Muscle of leg (tissue), 16 donors: ENCODE measurements at places on chromosomes 1 and 21. TPM values are rescaled to one million over a fixed set of nuclear protein-coding genes. Genes with fewer than 3 reads are reported as not detected.
A peak's percentile ranks its signal among the peaks of the same experiment; 100 is the strongest.

The PLEKHN1 gene
- total RNA-seq = not detected

The TMEM79 gene
- 2.1 TPM for total RNA-seq

The HAO2 gene
- total RNA-seq = 0.13 TPM

The GJC2 gene
- total RNA-seq = 1.6 TPM

The AHCYL1 gene
- total RNA-seq = 20.6 TPM

The CDK18 gene
- 3.1 TPM for total RNA-seq

The PPM1J gene
- 2.1 TPM for total RNA-seq

The ZBTB37 gene
- 10.9 TPM for total RNA-seq

The CDA gene
- total RNA-seq = 0.13 TPM

The RNU1-2 gene
- total RNA-seq = 2,384 TPM

GRCh38 chr1:229848752-229849677, 218.0 kb upstream of the GALNT2 start:
- H3K27me3 ChIP-seq = no peaks in the 10 kb centered on the region
- H3K27ac ChIP-seq = no peak overlapping the region
- peaks cover 4% of the 10 kb centered on the region for H3K4me1 ChIP-seq
- no peaks in the 10 kb centered on the region for H3K36me3 ChIP-seq

DNA sequence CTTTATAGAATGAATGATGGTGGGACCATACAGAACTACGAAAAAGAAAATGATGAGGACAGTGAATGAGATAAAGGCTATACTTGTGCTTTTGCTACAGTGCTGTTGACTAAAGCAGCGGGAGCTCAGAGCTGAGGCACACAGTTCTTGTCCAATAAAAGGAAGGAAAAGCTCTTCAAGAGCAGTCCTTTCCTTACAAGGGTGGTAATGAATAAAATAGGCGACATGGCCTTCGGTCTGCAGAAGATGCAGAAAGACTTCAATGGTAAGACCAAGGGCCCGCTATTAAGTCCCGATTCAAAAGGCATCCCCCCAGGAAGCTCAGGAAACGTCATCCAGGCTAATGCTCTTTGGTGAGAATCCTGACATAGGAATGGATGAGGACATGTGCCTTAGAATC, 44.4 kb downstream of the GNG12 start:
- H3K4me3 ChIP-seq = no peak overlapping the region
- DNase-seq = no peak
- no peaks in the 10 kb centered on the region for H3K27me3 ChIP-seq
- H3K36me3 ChIP-seq = no peaks in the 10 kb centered on the region

DNA sequence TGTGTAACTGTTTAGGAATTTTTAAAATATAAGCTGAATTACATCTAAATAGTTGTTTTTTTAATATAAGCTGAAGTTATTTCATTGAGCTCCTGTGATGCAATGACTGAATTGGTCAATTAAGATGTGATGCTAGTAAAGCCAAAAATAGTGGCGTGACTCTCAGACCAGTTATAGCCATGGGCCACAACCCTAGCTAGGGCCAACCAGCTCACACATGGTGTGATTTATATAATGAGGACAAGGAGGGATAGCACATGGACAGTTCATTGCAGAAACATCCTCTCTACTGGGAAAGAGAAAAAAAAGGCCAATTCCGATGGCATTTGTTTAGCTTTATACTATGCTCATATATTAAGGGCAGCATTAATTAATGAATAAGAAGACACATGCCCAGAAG, 119.3 kb upstream of the PROX1 start:
- DNase-seq = no peak
- no peak overlapping the region for H3K27ac ChIP-seq
- no peaks in the 10 kb centered on the region for H3K36me3 ChIP-seq
- H3K27me3 ChIP-seq = no peaks in the 10 kb centered on the region

DNA sequence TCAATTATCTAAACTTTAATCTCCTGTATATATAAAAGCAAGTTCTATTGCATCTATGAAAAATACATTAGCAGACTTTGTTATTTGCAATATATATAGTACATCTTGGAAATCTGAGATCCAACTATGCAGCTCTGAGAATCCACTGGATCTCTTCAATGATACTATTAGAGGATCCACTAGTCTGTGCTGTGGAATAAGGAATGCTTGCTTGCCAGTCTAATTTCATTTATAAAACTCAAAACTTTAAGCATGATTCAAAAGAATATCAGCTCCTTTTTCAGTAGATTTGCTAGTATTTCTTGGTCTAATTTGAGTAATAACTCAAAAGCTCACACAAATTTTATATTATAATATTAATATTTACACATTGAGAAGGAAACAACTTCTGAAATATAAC, 115.1 kb downstream of the SPATA6 start:
- no peaks in the 10 kb centered on the region for H3K36me3 ChIP-seq
- H3K4me1 ChIP-seq = no peaks in the 10 kb centered on the region
- no peak overlapping the region for H3K4me3 ChIP-seq
- peak; percentile 7 for DNase-seq
- H3K27me3 ChIP-seq = no peaks in the 10 kb centered on the region
- no peak overlapping the region for H3K27ac ChIP-seq

DNA sequence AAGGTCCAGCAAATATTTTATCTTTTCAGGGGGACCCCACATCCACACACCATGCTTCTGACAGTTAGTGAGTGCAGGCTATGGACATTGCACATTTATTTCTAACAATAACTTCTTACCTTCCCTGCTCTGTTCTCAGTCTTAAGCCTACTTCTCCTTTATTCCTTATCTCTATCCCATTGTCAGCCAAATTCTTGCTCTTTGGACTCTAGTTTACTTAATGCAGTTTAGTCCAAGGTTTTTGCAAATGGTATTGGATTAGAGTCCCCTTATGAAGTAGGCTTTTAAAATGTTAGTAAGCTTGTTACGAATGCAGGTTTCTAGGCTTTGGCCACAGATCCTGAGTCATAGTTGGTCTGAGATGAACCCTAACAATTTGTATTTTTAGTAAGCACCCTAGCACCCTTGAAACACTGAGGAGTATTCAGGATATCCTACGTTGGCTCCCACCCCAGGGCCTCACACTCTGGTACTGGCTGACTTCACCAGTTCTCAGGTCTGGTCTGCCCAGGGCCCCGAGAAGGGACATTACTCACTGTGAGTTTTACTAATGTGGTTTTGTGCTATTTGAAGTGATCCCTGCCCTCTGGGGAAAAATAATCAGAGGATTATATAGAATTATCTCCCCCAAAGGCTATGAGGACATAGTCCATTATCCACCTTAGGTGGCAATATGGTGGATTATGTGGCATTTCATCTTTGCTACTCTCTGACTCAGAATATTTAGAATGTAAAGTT, 239.5 kb downstream of the TGFB2 start:
- H3K36me3 ChIP-seq = no peaks in the 10 kb centered on the region
- H3K27ac ChIP-seq = peak overlapping the region; percentile 75
- peaks cover 18% of the 10 kb centered on the region for H3K4me1 ChIP-seq
- DNase-seq = no peak
- H3K4me3 ChIP-seq = no peak overlapping the region

DNA sequence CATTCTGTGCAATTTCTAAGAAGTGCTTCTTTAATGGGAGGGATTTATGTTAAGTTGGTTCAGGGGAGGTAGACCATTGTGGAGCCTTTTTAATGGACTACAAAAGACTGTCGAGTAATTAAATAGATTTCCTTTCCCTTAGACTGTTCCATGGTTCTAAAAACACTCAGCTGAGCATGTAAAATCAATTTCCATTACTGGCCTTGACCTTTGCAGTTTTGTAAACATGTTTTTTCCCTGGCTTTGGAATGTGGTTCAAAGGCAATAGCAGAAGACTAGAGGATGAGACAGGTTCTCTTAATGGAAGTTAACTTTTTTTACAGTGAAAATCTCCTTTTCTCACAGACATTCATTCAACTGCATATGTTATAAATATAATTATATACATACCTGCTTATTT, 37.6 kb upstream of the BTG3 start:
- H3K27me3 ChIP-seq = no peaks in the 10 kb centered on the region
- no peaks in the 10 kb centered on the region for H3K36me3 ChIP-seq
- no peak overlapping the region for H3K4me3 ChIP-seq

DNA sequence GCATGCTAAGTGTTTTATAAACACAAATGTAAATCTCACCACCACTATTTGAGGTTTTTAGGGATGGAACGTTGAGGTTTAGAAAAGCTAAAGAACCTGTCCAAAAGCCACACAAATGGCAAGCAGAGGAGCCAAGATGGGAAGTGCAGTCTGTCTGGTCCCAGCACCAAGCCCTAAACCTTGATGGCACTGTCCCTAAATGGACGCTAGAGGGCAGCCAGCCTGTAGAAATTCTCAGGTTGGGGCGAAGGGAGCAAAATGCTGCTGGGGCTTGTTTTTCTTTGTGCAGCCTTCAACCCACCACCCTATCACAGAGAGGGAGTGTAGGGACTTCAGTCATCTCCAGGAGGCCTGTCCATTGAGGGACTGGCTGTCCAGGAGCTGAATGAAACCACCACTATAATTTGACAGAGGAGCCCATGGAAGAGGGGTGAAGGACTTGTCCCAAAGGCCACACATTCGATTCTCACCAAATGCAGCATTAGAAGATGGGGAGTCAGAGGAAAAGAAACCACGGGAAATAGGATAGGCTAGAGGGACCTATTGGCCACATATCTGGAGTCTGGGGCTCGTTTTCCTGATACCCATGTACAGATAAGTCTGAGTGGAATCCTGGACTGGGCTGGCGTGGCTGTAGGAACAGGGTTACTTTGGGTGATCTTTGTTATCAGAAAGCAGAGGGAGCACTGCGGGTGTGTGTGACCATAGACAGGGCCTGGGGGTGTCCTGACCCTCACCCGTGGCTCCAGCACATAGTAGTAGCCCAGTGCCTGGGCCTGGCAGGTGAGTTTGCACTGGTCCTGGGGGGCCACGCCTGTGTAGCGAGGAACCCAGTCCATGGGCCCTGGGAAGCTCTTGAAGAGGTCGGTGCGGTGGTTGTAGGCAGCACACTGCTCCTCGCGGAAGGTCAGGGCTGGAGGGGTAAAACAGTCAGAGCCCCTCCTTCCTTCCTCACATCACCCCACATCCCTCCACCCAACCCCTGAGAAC, 6.1 kb downstream of the ADAMTS4 start:
- H3K4me1 ChIP-seq = peaks cover 48% of the 10 kb centered on the region
- peak overlapping the region; percentile 20 for H3K27ac ChIP-seq
- no peak overlapping the region for H3K4me3 ChIP-seq
- no peaks in the 10 kb centered on the region for H3K27me3 ChIP-seq
- peaks cover 42% of the 10 kb centered on the region for H3K36me3 ChIP-seq
- DNase-seq = peak; percentile 86

DNA sequence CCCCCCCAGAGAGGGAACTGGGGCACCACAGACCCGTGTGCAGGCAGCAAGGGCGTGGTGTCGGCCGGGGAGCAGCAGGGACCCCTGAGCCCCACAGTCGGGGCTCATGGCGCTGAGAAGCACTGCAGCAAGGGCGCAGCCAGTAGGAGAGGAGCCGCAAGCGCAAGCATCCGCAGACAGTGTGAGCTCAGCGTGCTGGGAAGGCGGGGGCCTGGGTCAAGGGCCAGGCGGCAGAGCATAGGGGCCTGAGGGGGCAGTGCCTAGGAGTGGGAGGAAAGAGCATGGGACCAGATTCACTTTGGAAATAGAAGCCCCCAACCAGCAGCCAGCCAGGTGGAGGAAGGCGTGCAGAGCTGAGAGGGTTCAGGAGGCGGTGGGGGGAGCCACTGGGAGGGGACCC, 6.7 kb upstream of the KCNAB2 start:
- no peaks in the 10 kb centered on the region for H3K36me3 ChIP-seq
- no peak overlapping the region for H3K4me3 ChIP-seq
- no peaks in the 10 kb centered on the region for H3K4me1 ChIP-seq
- H3K27ac ChIP-seq = no peak overlapping the region

GRCh38 chr1:84892705-84893618, at the start of gene LPAR3:
Gene LPAR3 (minus strand): TSS chr1:84893206. CDS start chr1:84866120, 27,086 bp downstream.
- H3K27me3 ChIP-seq = peaks cover 27% of the 10 kb centered on the region
- H3K4me1 ChIP-seq = peaks cover 10% of the 10 kb centered on the region
- peak within 1 kb of the TSS; percentile 17 for H3K4me3 ChIP-seq
- H3K36me3 ChIP-seq = no peaks in the 10 kb centered on the region

GRCh38 chr1:181391301-181391900, 91.9 kb upstream of the CACNA1E start:
- H3K27me3 ChIP-seq = no peaks in the 10 kb centered on the region
- peak overlapping the region; percentile 55 for H3K27ac ChIP-seq
- no peaks in the 10 kb centered on the region for H3K36me3 ChIP-seq
- peaks cover 25% of the 10 kb centered on the region for H3K4me1 ChIP-seq
- no peak overlapping the region for H3K4me3 ChIP-seq
- DNase-seq = peak; percentile 30

DNA sequence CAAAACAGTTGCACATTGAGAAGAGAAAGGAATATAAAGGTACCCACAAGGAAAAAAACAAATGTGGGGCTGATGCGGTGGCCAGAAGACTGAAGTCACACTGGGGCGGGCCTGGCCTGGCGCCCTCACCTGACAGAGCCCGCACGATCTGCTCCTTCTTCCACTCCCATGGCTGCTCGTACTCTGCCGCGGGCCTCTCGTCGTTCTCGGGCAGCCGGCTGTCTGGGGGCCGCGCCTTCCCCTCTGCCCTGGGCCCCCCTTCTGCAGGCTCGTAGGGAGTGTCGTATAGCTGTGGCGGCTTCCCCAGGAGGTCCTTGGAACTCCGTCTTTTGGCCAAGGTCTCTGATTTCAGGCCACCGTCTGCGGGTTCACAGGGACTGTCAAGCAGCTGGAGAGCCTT, 13.1 kb upstream of the TDRD10 start:
- peaks cover 19% of the 10 kb centered on the region for H3K27me3 ChIP-seq
- H3K4me1 ChIP-seq = peaks cover 15% of the 10 kb centered on the region
- no peak for DNase-seq
- no peaks in the 10 kb centered on the region for H3K36me3 ChIP-seq
- no peak overlapping the region for H3K4me3 ChIP-seq
- H3K27ac ChIP-seq = no peak overlapping the region

- peaks cover 14% of the 10 kb centered on the region for H3K4me1 ChIP-seq
- no peaks in the 10 kb centered on the region for H3K36me3 ChIP-seq
- no peak for DNase-seq
These were observed 14.0 kb downstream of the JUN start for GRCh38 chr1:58769809-58770320.

DNA sequence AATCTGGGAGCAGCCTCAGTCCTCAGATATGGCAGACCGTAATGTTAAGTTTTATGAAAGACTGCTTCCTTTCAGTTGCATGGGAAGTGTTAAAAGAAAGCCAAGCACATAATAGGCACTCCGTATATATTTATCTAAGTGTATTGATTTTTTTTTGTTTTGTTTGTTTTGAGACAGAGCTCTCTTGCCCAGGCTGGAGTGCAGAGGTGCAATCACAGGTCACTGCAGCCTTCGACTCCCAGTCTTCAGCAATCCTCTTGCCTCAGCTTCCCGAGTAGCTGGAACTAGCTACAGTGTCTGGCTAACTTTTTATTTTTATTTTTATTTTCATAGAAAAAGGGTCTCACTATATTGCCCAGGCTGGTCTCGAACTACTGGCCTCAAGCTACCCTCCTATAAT, 341.8 kb downstream of the USH2A start:
- DNase-seq = no peak
- no peaks in the 10 kb centered on the region for H3K4me1 ChIP-seq
- H3K27me3 ChIP-seq = no peaks in the 10 kb centered on the region
- H3K4me3 ChIP-seq = no peak overlapping the region
- H3K36me3 ChIP-seq = no peaks in the 10 kb centered on the region

GRCh38 chr1:36561361-36561724, 78.6 kb upstream of the CSF3R start:
- H3K27me3 ChIP-seq = peaks cover 5% of the 10 kb centered on the region
- H3K36me3 ChIP-seq = no peaks in the 10 kb centered on the region
- H3K4me1 ChIP-seq = no peaks in the 10 kb centered on the region
